ENCODE measurements at places on chromosomes 7 and 10.

GRCh38 chr10:113011592-113012374 is 61.7 kb downstream of the TCF7L2 start:
- DNase-seq: no peak

GRCh38 chr7:100546129-100546925 is 7.3 kb downstream of the AGFG2 start:
- no peak for DNase-seq

DNA sequence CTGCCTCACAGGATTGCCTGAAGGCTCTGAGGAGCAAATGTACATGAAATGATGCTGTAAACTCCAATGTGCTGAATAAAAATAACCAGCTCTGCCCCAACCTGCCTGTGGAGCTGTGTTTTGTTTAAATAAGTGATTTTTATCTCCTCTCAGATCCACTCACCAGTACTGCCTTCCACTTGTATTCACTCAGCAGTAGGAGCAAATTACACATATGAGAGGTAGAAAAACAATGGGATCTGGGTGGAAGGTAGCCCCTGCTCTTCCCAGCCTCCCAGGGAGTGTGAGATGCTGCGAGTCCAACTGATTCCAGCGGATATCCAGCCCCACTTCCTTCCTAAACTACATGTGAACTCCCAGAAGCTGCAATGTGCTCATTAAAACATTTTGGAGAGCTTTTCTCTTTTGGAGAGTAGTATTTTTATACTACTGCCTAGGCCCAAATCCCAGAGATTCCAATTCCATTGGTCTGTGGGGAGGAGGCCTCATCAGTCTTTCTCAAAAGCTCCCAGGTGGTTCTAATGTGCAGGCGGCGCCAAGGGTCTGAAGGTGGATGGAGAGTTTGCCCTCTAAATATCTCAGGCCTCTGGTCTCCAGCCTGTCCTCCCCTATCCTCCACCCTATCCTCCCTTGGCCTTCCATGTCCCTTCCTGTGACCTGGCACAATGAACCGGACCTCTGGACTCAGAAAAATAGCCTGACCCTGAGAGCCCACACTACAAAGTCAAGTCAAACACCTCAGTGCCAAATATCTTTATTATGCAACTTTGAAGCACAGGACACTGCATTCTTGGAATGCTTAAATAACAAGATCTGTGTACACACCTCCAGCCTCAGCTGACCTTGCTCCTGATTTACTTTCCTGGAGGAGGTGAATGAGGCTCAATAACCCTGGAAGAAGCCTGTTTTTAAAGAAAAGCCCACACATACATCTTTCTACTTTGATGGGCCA is 46.2 kb downstream of the CPVL start:
- DNase-seq: no peak

DNA sequence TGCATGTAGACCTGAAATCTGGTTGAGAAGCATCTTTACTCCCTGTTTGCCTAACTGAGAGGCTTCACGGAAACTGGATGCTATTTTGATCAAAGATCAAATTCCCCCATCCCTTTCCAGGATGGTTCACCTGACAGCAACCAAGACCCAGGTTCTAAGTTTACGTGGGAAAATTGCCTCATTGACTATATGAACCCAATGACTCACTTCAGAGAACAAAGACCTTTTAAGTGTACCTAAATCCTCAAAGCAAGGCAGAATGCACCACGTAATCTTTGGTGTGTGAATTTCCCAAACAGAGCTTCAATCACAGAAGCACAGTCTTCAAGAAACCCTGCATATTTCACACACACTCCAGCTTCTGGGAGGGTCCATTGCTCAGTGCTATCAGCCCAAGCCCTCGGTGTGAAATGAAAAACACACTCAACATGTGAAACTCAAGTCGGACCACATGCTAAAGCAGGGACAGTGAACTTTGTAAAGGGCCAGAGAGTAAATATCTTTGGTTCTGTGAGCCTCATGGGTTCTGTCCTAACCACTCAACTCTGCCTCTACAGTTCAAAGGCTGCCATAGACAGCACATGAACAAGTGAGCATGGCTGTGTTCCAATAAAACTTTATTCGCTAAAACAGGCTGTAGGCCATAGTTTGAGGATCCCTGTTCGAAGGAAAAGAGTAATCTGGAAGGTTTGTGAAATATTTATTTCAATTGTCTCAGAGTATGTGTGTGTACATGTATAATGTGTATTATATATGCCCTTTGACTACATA is 275.6 kb upstream of the FOXK1 start:
- DNase-seq: no peak

GRCh38 chr7:151992375-151992774 is 33.1 kb upstream of the GALNT11 start:
- DNase-seq: no peak

GRCh38 chr7:118945911-118946682 is 721.6 kb downstream of the ANKRD7 start:
- DNase-seq: no peak

GRCh38 chr10:83144461-83144860 is 994.8 kb upstream of the GHITM start:
- DNase-seq: no peak

GRCh38 chr7:107891636-107892366 is 818 bp downstream of the DLD start:
- no peak for DNase-seq

DNA sequence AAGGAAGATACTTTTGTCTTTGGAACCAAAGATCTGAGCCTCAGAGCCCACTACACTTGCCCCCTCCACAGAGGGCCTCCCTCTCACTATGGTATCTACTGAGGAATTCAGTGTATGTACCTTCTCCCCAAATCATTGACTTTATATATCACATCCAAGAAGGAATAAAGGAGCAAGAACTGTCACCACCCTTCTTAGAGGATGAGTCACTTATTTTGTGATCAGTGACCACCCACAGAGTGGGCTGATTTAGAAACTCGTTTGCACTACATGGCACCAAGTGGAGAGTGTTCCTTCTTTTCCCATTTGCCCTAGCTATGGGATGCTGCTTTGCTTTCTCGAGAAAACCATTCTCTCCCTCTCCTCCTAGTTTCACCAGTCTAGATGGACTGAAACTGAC is 5.7 kb downstream of the TMEM243 start:
- no peak for DNase-seq

DNA sequence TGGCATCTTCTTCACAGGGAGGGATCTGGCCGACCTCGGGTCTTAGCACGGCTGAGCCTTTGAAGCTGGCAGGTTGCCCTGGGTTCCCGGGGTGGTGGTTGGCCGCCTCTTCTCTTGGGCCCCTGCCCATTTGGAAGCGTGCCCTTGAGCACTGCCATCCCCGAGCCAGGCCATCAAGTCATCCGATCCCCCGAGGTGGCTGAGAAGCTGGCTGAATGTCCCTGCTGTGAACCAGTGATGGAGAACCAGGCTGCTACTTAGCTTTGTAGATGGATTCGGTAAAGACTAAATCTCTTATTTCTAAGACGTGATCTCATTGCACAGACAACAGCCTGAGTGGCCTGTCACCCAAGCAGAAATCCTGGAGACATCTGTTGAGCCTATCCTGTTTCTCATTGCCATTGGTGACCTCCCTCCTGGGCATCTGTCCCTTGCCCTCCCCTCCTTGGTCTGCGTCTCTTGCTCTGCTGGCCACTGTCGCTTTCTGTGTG is 74.3 kb downstream of the GRK5 start:
- no peak for DNase-seq

- no peak for DNase-seq
Measured at GRCh38 chr7:6479067-6479466, 31.3 kb upstream of the DAGLB start.

- DNase-seq: no peak
Measured at GRCh38 chr7:44808914-44809393, 12.5 kb downstream of the PPIA start.

DNA sequence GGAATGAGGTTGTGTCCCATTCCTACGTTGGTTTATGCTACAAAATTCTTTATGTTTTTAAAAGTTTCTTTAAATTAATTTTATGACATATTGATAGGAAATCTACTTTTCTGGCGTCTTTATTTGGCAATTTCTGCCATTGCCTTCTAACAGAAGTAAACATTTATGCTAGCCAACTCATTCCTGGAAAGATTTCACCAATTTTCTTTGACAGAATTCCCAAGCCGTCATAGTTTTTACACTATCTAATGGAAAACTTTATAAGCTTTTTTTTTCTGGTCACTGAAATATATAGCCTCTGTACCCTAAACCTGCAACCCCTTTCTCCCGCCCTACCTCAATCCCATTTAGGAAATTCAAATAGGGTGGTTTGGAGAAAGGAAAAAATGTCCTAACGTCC is 6.1 kb upstream of the TCAF1 start:
- DNase-seq: no peak

DNA sequence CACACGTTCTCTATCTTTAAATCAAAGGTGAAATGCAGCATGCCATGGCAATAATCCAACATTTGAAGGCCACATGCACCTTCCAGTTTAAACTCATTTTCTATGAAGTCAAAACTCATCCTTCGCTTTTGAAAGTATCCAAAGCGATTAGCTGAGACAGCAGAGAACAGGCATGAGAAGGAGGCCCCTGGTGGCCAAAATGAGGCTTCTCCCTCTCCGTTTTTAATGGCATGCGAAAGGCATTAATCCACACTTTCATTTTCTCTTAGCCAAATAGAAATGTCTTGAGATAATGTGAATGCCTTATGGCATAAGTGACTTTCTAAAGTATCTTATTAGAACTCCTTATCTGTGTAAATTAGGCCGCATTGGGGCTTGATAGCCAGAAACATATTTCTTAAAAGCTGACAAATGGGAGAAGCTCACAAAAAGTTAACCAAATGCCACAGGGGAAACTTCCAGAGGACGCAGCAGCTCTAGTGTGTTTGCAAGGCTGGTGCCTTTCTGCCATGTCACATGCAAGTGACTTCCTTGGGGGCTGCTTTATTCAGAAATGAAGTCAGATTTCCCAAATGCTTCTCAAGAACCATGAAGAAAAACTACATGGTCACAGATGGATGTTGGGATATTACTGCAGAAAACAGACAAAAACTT is 1189.6 kb downstream of the SORCS1 start:
- DNase-seq: no peak

GRCh38 chr10:13193637-13194036 is 32.3 kb downstream of the MCM10 start:
- DNase-seq: no peak

DNA sequence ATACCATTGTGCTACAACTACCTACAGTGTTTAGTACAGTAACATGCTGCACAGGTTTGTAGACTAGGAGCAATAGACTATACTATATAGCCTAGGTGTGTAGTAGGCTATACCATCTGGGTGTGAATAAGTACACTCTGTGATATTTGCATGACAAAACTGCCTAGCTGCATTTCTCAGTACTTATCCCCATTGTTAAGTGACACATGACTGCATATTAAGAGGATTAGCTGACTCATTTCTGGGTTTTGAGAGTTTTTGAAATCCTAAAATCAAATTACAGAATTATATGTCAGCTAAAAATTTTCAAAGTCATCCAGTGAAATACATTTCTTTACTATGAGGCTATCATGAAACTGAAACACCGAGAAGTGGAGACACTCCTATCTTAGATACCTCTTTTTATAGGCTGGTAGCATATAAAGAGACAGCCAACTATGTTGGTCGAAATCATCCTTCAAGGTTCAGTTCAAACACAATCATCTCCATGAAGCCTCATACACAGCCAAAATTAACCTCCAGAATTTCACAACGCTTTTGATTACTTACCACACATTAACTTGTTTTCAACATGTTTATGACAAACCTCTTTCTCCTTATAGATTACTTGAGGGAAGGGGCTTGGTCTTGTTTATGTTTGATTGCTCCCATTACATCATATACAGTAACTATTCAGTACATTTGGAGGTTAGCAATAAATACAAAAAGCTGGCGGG is 89.8 kb upstream of the ANK3 start:
- no peak for DNase-seq
